MCF 10A (cell line): ENCODE measurements at places on chromosomes 3 and 15. TPM values are rescaled to one million over a fixed set of nuclear protein-coding genes. Genes with fewer than 3 reads are reported as not detected.

LMAN1L gene
- 0.23 TPM in 1 of 2 replicates, not detected in the other for total RNA-seq

DNA sequence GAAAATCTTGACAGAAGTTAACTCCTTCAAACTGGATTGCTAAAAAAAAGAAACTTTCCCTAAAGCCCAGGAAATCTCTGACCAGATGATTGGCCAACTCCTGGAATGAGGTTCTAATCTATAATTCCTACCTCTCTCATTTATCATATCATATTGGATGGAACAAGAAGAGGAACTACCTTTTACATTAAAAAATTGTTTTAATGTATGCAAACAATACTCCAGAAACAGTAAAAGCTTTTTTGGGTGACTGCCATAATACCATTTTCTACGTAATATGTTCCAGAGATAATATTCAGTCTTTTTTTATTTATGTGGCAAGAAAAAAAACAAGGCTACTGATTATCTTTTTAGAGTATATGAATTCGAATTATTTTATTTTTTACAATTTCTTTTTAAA is 204.4 kb downstream of the TUSC7 start:
- DNase-seq, result no peak
- H3K27me3 ChIP-seq, result peaks cover 68% of the 10 kb centered on the region
- H3K36me3 ChIP-seq, result no peaks in the 10 kb centered on the region
- no peaks in the 10 kb centered on the region for H3K4me1 ChIP-seq

P2RY1 gene
- total RNA-seq, result 0.28 and 0.49 TPM in 2 replicates

- no peaks in the 10 kb centered on the region for H3K4me1 ChIP-seq
- H3K27ac ChIP-seq, result no peak overlapping the region
- H3K36me3 ChIP-seq, result no peaks in the 10 kb centered on the region
- no peak overlapping the region for H3K4me3 ChIP-seq
These were observed 160.6 kb upstream of the ARHGEF26 start for GRCh38 chr3:153960458-153961074.
